Liver (tissue), 10 donors: ENCODE measurements at places on chromosomes 6 and 20. TPM values are rescaled to one million over a fixed set of nuclear protein-coding genes. Genes with fewer than 3 reads are reported as not detected.

Gene KCNB1
- polyA plus RNA-seq, result 2.5 TPM

Gene KIF13A
- polyA plus RNA-seq, result 4.3 TPM

Gene SEL1L2
- not detected for polyA plus RNA-seq

Gene SALL4
- polyA plus RNA-seq, result 0.71 TPM

Gene PTCRA
- polyA plus RNA-seq, result not detected

Gene ID4
- polyA plus RNA-seq, result 0.38 TPM

Gene IYD
- 2.5 TPM for polyA plus RNA-seq

Gene NCR2
- not detected for polyA plus RNA-seq

Gene HSF2
- polyA plus RNA-seq, result 2.2 TPM

Gene PNLDC1
- 3.1 TPM for polyA plus RNA-seq

Gene TFAP2B
- polyA plus RNA-seq, result not detected

Gene FAM209B
- polyA plus RNA-seq, result 0.38 TPM

Gene PLA2G7
- 1.8 TPM for polyA plus RNA-seq

Gene ZKSCAN4
- 1.4 TPM for polyA plus RNA-seq

Gene C20orf144
- not detected for polyA plus RNA-seq

Gene MBOAT1
- 1.5 TPM for polyA plus RNA-seq

Gene LPA
- polyA plus RNA-seq, result 13.1 TPM

Gene DUSP15
- not detected for polyA plus RNA-seq

Gene LPIN3
- polyA plus RNA-seq, result 32.4 TPM

Gene TREM1
- polyA plus RNA-seq, result 0.43 TPM

Gene KCNQ5
- polyA plus RNA-seq, result 0.14 TPM

Gene DCDC2
- polyA plus RNA-seq, result 1.3 TPM

Gene GSTA2
- polyA plus RNA-seq, result 110 TPM

Gene RAD21L1
- polyA plus RNA-seq, result not detected

Gene DEF6
- polyA plus RNA-seq, result 1.0 TPM

Gene DEFB132
- 0.08 TPM for polyA plus RNA-seq

Gene RNF144B
- polyA plus RNA-seq, result 3.0 TPM

Gene ANGPT4
- 0.13 TPM for polyA plus RNA-seq

Gene ARMC2
- 0.94 TPM for polyA plus RNA-seq

Gene CNBD2
- polyA plus RNA-seq, result 2.2 TPM

Gene LY86
- polyA plus RNA-seq, result 5.0 TPM

Gene ADGRF1
- polyA plus RNA-seq, result not detected

Gene PNPLA1
- polyA plus RNA-seq, result not detected

Gene CCDC170
- polyA plus RNA-seq, result 0.53 TPM

Gene CDC40
- polyA plus RNA-seq, result 19.8 TPM

Gene SLPI
- 308 TPM for polyA plus RNA-seq

Gene SYCP2L
- not detected for polyA plus RNA-seq

Gene PAQR8
- polyA plus RNA-seq, result 0.63 TPM

Gene TGM2
- polyA plus RNA-seq, result 375 TPM

Gene SPAG4
- 2.1 TPM for polyA plus RNA-seq

Gene PSORS1C2
- polyA plus RNA-seq, result not detected

Gene TRIM15
- polyA plus RNA-seq, result 2.8 TPM

Gene PRSS16
- not detected for polyA plus RNA-seq

Gene LRRN4
- polyA plus RNA-seq, result 0.15 TPM

Gene SLC22A3
- 15.4 TPM for polyA plus RNA-seq

Gene TRIM31
- 1.3 TPM for polyA plus RNA-seq

Gene EPPIN
- polyA plus RNA-seq, result not detected

Gene FITM2
- polyA plus RNA-seq, result 3.5 TPM

Gene C6orf15
- not detected for polyA plus RNA-seq

Gene VWA7
- 1.0 TPM for polyA plus RNA-seq

Gene NUP153
- polyA plus RNA-seq, result 5.1 TPM

Gene PARD6B
- polyA plus RNA-seq, result 1.2 TPM

Gene PKIB
- 5.1 TPM for polyA plus RNA-seq
